ENCODE measurements at places on chromosomes 5 and 9.

GRCh38 chr9:94083384-94083783 is 880 bp upstream of the PTPDC1 start:
- DNase-seq = no peak

DNA sequence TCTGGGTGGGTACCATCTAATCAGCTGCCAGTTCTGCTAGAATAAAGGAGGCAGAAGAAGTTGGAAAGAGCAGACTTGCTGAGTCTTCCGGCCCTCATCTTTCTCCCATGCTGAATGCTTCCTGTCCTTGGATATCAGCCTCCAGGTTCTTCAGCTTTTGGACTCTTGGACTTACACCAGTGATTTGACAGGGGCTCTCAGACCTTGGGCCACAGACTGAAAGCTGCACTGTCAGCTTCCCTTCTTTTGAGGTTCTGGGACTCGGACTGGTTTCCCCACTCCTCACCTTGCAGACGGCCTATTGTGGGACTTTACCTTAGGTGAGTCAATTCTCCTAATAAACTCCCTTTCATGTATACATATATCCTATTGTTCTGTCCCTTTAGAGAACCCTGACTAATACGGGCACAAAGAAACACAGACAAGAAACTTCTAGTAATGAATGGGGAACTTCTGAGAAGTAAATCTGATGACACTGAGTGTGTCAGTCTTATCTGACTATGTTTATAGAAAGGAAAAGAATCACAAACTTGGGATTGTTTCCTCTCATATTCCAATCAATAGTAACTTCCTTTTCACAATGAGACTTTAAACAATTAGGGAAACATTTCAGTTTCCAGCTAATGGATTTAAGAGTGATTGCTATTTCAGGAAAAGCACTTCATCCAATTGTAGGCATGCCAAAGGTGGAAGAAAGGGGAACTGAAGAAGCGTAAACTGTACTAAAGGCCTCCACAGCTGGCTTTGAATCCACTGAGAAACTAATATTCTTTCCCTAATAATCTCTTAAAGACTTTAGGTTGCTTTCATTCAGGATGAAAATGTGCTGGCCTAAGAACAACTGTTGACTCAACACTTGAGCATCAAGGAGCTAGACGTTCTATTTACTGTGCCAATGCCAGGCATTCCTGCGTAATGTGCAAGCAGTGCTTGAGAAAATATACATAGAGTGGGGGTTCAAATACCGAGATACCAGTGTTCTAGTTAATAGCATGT is 127.9 kb upstream of the PTGER4 start:
- DNase-seq = peak; percentile 96

DNA sequence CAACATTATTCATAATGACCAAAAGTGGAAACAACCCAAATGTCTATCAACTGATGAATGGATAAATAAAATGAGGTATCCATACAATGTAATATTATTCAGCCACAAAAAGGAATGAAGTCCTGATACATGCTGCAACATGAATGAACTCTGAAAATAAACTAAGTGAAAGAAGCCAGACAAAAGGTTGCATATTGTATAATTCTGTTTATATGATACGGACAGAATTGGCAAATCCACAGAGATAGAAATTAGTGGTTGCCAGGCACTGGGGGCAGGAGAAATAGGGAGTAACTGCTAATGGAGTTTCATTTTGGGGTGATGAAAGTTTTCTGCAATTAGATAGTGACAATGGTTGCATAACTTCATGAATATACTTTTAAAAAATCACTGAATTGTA is 47.0 kb downstream of the KIF24 start:
- peak; percentile 41 for DNase-seq

DNA sequence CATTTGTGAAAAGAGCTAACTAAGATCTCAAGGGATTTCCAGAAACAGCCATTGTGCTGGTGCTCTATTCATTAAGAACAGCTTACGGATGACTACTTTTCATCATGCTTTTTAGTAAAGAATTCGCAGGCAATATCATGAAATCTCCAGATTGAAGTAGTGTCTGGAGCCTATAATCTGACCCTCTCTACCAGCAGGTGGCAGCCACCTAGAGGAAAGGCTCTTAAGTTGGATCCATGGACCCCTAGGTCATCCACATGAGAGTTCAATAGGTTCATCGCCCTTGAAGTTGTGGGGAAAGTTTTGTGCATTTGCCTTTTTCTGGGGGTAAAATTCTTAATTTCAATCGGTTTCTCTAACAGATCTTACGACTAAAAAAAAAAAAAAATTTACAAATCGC is 82.3 kb downstream of the SLC1A3 start:
- no peak for DNase-seq

DNA sequence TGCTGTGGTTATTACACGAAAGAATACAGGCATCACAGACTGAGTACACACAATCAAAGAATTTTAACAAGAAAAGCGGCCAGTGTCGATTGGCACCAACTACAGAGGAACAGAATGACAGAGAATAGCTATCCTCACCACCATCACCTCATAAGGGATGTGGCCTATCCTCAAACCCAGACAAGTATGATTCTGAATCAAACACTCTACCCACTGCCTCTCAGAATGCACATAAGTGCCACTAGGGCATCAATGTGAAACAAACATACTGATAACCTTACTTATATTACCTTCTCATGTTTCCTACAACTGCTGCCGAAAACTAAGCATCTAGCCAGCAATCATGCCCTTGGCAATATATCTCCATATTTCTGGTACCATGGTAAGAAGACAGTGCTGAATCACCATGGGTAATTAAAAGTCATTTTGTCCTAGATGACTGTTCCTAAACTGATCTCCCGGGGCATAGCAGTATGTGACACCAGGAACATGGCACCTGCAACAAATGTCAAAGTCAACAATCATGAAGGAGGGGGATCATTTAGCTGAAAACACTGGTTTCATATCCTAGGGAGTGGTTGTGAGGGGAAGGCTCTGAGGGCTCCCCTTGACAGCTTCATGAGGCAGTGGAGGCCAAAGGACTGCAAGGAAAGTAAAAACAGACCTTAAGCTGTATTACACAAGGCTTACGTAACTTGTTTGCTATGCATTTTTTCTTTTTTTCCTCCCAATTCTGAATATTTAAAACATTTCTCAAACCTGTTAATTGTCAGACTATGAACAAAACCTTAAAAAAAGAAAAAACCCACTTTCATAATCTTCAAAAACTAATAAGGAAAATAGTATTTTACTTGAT is 88.3 kb downstream of the LHFPL2 start:
- DNase-seq = no peak

DNA sequence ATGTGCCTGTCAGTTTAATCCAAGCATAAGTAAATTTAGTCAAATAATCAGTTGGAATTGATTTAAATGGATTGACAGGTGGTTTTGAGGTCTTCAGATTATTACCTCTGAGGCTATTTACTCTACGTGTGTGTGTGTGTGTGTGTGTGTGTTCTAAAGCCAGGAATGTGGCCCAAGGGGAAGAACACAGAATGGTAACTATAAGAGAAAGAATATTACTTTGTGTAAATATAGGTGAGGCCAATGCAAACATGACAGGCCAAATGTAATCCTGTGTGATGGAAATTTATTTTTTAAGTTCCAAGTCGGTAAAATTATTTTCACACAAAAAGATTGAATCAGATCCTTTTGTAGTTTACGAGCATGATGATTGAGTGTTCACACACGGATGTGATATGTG is 390.0 kb downstream of the PLK2 start:
- no peak for DNase-seq

GRCh38 chr5:16744164-16744880 is 127.5 kb upstream of the RETREG1 start:
- no peak for DNase-seq

- no peak for DNase-seq
Observed at GRCh38 chr9:6944896-6945295, 187.1 kb downstream of the KDM4C start.

- no peak for DNase-seq
Observed at GRCh38 chr9:83628540-83628939, 5.6 kb downstream of the IDNK start.

DNA sequence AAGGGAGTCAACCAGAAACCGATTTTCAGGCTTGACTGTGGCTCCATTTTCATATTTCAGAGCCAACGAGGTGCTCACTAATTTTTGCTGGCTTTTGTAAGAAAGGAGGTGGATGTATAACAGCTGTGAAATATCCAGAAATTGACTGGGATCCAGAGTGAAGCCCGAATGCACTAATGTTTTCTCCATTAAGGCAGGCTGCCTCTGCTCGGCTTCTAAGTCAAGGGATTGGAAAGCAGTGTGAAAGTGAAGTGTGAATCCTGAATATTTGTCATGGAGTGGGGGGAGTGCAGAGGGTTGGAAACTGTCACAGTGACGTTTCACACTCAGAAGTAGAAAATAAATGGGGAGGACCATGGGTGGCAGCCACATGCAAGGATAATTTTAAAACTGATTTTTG is 237.4 kb downstream of the GOLPH3 start:
- no peak for DNase-seq

DNA sequence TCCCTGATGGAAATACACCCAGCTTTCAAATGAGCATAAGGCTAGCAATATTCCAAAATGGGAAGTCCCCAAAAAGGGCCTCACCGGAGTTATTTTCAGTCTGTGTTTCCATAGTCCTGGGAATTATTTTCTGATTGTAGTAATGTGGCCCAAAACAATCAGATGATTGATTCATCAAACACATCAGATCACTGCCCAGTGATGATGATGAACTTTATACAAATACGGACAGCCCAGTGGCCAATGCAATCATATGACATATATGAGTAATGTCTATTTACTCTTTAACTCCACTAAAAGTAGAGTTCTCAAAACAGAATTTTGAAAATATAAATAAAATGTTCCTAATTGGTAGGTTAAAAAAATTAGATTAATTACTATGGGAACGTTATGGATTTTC is 467.8 kb downstream of the ZNF608 start:
- no peak for DNase-seq

DNA sequence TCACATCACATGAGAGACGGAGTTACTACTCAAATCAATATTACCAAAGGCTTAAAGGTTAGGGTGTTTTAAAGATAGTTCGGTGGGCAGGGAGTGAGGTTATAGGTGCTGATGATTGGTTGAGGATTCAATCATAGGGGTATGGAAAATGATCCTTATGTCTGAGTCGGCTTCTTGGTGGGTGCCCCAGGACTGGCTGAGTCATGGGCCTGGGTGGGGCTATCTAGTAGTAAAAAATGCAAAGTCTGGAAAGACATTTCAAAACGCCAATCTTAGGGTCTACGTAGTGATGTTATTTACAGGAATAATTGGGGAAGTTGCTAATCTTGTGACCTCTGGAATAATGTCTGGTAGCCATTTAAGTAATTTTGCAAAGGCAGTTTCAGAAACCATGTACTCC is 15.2 kb upstream of the SPIN1 start:
- DNase-seq = no peak

DNA sequence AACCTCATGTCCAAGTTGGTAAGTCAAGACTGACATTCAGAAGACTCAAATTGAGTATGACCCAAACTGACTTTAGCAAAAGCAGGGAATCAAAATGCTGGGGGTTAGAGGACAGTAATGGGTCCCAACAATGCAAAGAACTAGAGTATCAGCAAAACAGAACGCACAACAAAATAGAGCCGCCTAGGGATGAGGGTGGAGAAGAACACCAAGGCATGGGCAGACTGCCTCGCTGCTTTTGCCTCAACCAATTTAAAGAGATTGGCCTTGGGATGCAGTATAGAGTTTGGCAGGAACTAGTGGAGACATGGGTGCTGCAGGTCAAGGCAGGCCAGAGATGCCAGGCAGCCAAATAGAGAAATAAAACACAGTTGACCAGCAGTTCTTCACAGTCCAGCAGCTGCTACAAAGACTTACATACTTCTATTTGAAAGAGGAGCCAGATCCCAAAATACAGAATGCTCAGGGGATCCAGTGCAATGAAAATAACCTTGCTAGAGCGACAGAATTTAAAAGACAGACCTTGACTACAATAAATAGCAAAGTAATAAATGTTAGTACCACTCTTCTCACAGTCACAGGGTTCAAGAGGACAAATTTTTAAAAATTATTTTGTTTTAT is 83.9 kb upstream of the NIPBL start:
- no peak for DNase-seq

- no peak for DNase-seq
Observed at GRCh38 chr9:94085062-94085639, 887 bp downstream of the PTPDC1 start.
